ENCODE measurements at places on chromosomes 11 and 22.

- no peak for DNase-seq
Observed at GRCh38 chr11:63719987-63720386, 38.7 kb downstream of the RTN3 start.

DNA sequence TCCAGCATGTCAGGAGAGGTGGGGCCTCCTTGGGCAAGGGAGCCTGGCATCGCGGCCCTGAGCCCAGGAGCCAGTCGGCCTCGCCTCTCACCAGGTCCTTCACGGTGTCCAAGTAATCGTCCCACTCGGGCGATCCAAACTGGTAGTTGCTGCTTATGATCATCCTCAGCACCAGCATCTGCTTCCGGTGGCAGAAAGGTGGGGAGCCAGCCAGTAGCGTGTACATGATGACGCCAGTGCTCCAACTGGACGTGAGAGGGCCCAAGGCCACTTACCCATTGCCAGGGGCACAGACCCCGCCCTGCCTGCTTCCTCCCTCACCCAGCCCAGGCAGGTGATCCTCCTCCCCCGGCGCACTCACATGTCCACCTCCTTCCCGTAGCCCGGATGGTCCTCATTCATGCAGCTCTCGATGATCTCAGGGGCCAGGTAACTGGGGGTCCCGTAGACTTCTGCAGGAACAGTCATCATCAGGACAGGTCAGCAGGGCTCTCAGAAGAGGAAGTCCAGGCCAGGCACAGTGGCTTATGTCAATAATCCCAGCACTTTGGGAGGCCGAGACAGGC lies 214.7 kb downstream of the OR4C45 start:
- no peak for DNase-seq

GRCh38 chr11:47235163-47235562 lies 13.5 kb downstream of the ACP2 start:
- no peak for DNase-seq

DNA sequence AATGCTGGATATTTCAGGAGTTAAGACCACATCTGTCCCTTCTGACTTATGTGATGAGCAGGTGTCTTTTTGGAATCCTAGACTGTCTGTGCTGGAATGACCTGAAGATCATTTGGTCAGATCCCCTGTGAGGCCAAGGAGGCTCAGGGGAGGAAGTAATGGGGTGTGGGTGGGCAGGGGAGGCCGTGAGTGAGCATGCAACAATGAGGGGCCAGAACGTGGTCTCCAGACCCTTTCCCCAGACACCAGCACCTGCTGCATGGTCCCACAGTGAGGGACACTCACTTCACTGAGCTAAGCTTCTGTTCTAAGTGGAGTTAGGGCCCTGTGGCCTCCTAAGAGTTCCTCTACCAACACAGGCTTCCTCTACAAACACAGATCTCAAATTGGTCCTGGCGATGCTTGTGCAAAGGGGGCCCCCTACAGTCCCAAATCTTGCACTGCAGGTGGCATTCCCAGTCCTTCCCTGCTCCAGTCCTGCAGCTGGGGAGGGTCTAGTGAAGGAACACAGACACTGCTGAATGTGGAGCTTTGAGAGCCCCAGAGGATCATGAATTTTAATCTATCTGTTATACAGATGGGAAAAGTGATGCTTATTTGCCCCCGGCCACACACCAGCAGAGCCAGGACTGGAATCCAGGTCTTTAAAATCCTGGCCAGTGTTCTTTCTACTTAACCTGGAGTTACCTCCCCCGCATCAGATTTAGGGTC lies 7.4 kb downstream of the USP2 start:
- DNase-seq = peak; percentile 37

GRCh38 chr11:123434262-123434661 lies 4.2 kb downstream of the GRAMD1B start:
- DNase-seq = no peak

DNA sequence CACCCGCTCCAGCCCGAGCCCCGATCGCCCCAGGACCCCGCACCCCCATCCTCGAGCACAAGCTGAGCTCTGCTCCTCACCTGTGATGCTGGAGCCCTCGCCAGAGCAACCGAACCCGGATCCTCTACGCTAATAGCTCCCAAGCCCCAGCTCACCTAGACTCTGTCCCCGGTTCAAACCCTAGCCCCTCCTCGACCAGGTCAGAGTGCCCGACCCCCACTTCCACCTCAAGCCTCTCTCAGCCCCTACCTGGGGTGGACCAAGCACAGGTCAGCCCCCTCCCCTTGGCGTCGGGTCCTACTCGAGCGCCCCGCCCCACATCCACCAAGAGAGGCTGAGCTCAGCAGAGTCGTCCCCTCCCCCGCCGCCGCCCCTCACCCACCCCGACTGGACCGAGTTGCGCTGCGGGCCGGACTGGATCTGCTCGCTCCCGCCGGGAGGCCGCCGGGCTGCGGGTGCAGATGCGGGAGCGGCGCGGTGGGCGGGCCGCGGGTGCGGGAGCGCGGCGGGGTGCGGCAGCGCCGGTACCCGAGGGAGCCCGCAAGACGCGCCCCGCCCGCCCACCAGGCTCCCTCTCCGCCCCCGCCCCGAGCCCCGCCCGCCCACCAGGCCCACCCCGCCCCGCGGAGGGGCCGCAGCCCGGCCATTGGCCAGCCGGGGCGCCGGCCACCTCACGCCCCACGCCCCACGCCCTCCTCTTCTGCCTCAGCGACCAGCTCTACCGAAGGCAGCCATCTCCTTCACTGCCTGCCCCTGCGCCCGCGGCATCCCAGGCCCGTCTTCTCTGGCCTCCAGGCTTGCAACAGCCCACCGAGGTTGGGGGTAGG lies 577 bp upstream of the DKK3 start:
- DNase-seq = no peak

DNA sequence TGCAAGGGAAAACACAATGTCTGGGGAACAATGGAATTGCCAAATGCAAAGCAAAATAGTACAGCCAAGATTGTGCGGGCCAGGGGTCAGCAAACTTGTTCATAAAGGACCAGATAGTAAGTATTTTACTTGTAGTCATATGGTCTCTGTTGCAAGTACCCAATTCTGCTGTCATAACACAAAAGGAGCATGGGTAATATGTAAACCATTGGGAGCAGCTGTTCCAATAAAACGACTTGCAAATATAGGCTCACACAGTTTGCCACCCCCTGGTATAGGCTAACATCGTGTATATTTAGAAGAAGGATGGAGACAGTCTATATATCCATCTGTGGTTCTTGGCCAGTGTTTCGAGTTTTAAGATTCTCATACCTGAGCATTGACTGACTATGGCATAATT lies 15.6 kb downstream of the SDHAF2 start:
- DNase-seq = no peak

DNA sequence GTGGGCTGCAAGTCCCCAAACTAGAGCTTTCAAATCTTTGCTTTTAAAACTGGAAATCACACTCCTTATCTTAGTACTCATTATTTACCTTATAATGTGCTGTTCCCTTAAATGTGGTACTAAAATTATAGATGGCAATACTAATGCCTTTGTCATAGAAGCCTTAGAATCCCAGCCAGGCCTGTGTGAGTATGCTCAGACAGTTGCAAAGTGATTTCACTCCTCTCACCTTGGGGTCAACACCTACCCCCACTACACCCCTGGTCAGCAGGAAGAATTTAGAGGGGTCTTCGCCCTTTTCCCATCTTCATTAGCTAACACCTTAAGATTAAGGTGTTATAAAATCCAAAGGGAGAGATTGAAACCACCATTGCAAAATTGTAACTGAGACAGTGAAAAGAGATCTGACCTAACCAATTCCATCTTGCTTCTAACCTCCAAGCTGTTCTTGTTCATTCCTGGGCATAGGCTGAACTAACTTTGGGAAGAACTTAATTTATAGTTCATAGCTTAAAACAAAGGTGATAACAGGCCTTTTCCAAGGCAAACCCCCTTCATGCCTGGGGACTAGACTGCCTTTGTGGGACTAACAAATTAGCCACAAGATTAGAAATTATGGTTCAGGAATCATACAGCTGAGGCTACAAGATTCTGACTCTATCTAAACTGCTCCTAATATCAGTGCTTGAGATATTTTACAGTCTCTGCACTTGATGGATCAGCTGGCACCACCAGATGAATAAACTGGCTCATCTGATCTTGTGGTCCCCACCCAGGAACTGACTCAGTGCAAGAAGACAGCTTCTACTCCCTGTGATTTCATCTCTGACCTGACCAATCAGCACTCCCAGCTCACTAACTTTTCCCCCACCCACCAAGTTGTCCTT lies 10.4 kb upstream of the MRPL17 start:
- DNase-seq = no peak

DNA sequence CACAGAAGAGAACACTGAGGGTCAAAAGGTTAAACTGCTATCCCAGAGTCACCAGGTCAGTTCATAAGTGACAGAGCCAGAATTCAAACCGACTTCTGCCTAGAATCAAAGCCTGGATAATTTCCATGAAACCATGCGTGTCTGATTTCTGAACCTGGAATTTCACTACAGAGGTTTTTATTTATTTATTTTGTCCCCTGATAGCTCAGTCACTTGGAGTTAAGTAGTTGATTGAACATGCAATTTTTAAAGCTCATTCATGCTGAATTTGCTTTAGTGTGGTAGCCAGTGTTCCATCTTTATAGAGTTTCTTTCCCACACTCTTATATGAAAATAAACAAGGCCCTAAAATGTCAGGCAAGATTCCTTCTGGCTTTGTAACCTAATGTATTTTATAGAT lies 93.2 kb downstream of the NAV2 start:
- no peak for DNase-seq

GRCh38 chr11:45205978-45206377 lies 59.5 kb downstream of the PRDM11 start:
- DNase-seq = no peak

- DNase-seq = no peak
Observed at GRCh38 chr11:6601041-6601461, 2.4 kb downstream of the RRP8 start.

- DNase-seq = no peak
Observed at GRCh38 chr11:35088226-35088625, 50.7 kb upstream of the CD44 start.

- no peak for DNase-seq
Observed at GRCh38 chr22:49042877-49043859, 784.5 kb downstream of the BRD1 start.

- no peak for DNase-seq
Observed at GRCh38 chr22:36225333-36225922, 13.9 kb downstream of the APOL2 start.

- no peak for DNase-seq
Observed at GRCh38 chr11:121105063-121105480, 4.0 kb downstream of the TECTA start.

GRCh38 chr11:35146711-35147110 lies 7.7 kb downstream of the CD44 start:
- no peak for DNase-seq

DNA sequence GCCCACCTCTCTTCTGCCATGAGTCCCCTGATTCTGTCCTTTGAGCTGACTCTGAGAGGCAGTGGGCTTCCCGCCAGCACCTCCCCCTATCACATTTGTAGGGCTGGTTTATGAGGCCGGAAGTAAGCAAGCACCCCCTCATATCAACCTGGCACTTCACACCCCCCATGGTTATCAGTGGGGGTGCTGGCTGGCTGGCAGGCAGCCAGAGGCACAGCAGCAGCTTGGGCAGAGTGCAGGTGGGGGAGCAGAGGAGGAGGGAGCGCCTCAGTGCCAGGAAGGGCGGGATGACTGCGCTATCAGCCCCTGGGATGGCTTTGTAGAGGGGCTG lies 22.9 kb upstream of the CHRM4 start:
- DNase-seq = no peak

DNA sequence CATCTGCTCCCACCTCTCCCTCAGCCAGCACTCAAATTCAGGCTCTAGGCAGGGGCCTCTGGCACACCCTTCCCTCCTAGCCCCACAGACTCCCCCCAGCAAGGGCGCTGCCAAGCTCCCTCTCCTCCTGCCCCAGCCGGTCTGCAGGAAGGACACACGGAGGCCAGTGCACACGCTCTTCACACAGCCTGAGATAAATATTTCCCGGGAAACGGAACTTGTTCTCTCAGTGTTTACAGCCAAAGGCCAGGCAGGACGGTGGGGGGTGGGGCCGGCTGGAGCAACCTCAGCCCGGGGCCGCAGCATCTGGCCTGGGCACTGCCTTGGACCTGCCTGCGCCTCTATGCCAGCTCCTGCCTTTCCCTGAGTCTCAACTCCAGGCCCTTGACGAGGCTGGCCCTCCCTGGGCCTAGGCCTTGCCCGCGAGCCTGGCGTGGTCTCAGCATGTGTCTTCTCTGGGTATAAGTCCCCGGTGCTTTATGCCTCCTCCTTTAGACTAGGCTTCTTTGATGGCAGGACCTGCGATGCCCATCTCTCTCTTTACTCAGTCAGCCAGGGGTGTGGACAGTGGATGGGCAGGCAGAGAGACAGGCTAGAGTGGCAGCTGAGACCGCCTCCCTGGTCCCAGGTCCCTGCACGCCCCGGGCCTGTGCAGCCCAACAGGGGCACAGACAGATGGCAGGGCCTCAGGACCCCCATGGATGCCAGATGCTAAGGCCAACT lies 48.4 kb downstream of the PDE2A start:
- DNase-seq = no peak

DNA sequence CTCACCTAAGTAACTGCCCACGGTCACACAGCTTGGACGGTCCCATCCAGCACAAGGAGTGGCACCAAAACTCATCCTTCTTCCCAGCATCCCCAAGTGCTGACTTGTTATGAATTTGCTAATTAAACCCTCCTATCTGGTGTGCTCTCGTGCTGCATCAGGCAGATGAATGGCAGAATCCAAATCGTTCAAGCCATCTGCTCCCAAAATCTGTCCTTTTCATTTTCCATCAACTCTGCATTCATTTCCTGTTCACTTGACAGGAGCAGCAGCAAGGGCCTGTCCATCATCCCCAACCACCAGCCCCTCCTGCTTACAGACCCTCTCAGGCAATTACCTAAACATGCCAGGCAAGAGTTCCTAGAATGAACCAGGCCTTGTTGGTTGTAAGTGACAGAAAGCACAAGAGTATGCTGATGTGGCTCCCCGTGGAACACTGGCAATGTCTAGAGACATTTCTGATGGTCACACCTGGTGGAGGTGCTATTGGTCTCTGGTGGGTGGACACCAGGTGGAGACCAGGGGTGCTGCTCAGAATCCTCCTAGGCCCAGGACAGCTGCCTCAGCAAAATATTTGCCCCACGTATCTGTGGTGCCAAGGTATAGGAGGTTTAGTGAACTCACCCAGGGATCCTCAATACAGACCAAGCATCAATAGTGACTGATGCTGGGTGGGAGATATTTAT lies 832.5 kb downstream of the TBC1D22A start:
- DNase-seq = no peak

- no peak for DNase-seq
Observed at GRCh38 chr11:79229047-79229446, 211.8 kb downstream of the TENM4 start.

GRCh38 chr11:71209181-71209580 lies 43.2 kb downstream of the SHANK2 start:
- no peak for DNase-seq

DNA sequence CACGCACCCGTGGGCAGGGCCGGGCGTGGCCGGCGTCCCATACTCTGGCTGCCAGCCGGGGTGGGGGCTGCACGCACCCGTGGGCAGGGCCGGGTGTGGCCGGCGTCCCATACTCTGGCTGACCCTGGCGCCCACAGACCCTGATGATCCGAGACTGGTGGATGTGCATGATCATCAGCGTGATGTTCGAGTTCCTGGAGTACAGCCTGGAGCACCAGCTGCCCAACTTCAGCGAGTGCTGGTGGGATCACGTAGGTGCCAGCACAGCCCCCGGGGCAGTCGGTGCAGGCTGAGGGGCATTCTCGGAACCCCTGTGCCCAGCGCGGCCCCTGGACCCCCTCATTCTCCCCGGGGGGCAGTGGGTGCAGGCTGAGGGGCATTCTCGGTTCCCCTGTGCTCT lies 19.0 kb downstream of the RNH1 start:
- DNase-seq = no peak

GRCh38 chr11:65572356-65573051 lies at the start of gene FAM89B:
FAM89B (plus strand) TSS chr11:65572538; CDS start chr11:65572670, 132 bp downstream.
- DNase-seq = peak; percentile 23

Measured in cerebellar nuclear complex (tissue), 1 donor.